ENCODE measurements at places on chromosomes 12 and 14.

DNA sequence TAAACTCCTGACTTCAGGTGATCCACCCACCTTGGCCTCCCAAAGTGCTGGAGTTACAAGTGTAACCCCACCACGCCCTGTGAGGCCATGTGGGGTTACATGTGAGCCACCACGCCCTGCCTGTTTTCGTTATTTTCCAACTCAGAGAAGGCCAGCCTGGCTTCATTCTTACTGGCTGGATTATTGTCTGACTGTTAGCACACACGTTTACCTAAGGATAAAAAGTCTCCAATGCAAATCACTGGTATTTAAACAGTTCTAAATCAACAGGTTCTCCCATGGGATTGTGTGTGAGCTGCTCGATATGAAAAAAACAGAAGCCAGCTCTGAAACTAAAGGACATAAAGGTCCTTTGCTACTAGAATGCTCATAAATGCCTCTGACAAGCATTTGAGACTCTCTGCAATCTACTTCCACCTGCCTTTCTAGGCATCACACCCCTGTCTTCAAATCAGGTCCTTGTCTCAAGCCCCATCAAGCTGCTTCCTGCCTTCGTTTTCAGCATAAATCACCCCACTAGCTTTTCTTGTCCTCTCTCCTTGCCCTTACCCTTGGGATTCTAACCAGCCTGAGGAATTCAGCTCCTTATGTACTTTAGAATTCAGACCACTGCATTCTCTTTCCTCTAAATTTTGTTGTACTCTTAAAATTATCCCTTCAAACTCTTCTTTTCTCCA lies 265.0 kb downstream of the DUSP6 start:
- no peak for DNase-seq

DNA sequence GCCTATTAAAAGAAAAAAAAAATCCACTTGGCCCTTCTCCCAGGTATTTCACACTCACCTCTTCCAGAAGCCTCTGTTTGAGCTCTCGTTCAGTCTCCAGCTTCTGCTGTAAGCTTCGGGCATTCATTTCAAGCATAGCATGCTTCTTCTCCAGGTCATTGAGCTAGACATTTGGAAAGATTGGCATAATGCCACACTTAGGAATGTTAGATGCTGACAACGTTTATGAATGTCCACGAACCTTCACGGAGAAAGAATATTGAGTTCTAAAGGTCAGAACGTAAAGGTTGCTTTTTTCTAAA lies 60.5 kb downstream of the PRKAB1 start:
- no peak for DNase-seq

DNA sequence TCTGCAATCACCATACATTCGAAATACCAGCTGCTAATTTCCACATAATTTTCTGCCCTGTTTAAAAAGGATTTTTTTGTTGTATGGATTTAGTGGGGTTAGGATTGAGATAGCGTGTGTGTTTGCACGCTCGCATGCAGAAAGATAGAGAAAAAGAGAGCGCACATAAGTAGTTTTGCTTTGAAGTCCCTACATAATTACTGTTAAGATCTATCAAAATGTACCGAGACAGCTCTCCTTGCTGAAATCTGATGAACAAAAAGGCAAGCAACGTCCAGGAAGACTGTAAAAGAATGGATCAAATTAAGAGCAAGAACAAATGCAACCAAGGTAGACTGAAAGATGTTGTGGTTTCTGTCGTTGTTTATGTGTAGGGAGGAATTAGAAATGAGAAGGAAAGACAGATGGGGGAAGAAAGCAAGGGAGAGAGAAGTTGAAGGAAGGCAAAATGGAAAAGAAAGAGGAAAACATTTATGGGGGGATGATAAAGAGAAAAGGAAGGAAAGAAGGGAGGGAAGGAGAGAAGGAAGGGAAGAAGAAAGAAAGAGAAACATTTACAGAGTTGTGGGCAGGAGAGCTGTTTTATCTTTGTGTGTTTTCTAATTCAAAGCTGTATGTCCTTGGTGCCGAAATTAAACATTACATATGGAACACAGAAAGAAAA lies 522.3 kb downstream of the MED13L start:
- DNase-seq = no peak

DNA sequence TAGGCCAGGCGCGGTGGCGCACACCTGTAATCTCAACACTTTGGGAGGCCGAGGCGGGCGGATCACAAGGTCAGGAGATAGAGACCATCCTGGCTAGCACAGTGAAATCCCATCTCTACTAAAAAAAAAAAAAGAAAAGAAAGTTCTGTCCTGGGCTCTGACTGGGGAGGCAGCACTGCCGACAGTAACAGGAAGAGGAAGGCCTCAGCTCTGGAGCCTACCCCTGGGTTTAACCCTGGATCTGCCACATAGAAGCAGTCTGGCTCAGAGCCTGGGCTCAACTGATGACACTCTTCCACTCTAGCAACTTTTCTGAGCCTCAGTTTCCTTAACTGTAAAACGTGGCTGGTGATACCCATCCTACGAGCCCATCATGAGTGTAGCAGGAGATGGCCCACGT lies 60.5 kb downstream of the ACTN1 start:
- DNase-seq = no peak

- DNase-seq = no peak
Measured at GRCh38 chr12:18868717-18869116, 130.8 kb downstream of the CAPZA3 start.

DNA sequence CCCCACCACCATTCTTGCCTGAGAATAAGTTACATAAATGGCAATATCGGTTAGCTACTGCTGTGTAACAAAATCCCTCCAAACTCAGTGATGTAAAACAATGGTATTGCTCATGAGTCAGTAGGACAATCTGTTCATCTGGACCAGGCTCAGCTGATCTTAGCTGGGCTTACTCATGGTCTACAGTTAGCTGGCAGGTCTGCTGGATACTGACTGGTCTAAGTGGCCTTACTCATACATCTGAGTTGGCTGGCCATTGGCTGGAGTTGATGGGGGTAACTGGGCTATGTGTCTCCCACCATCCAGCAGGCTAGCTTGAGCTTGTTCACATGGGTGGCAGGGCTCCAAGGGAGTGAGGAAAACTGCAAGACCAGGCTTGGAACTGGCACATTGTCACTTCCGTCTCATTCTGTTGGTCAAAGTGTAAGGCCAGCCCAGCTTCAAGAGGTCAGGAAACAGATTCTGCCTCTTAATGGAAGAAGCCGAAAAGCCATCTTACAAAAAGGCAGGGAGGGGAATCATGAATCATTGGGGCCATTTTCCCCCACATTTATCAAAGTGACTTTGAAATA lies 56.7 kb upstream of the CHGA start:
- DNase-seq = no peak

DNA sequence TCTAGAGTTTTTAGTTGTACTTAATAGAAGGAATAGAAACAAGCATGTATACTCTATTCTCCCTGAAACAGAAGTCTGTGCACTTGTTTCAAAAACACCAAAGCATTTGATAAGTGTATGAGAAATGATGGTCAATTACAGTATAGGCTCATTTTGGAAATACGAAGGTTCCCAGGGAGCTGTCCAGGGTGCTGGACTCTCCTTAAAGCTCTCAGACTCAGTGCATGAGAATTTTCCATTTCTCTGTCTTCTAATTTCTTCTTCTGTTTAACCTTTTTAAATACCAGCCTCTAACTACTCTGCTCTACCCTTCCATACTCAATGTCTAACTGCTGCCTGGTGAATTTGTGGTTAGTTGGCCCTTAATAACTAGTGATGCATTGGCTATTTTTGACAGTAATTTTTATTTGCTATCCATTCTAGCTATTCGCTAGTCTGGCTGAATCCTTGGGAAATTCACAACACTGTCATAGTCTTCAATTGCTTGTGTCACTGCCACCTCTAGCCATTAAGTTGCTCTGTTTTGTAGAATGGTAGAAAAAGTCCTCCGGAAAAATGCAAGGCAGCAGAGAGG lies 229.2 kb downstream of the NRXN3 start:
- DNase-seq = peak; percentile 46

DNA sequence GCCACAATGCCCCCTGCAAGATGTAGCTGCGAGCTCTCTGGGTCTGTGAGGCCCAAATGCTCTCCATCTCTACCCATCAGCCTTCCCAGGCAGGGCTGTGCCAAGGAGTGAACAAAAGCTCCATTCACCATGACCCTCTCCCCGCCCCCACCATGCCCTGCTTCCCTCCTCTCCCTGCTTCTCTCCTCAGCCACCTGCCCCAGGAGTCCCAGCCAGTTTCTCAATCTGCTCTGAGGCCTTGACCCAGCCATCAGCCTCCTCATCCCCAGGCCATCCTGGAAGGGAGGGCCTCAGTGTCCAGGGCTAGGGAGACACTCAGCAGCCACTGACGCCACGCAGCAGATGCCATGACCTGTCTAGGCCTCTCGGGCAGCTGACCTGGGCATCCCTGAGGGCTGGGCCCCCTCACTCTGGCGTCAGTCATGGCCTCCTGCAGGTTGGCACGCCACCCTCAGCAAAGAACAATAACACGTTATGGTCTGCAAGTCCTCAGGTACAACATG lies 8.5 kb upstream of the KRT5 start:
- peak; percentile 37 for DNase-seq

GRCh38 chr12:29396774-29397173 lies 15.8 kb upstream of the ERGIC2 start:
- DNase-seq = no peak

DNA sequence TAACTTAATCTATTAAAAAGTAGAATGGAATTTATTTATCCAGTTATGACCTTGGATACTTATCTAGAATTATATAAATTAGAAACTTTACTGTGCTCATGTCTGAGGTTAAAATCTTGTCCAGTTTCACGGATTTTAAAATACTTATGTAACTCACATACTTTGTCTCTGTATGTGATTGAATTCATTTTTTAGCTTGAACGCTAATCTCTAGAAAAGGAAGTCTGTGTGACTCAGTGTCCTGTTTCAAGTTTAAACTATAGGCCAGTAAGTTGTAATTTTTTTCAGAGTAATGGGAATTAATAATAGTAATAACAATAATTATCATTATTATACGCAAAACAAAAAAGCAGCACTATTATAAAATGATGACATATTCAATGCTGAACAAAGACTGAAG lies 168.6 kb downstream of the CPNE8 start:
- DNase-seq = no peak

DNA sequence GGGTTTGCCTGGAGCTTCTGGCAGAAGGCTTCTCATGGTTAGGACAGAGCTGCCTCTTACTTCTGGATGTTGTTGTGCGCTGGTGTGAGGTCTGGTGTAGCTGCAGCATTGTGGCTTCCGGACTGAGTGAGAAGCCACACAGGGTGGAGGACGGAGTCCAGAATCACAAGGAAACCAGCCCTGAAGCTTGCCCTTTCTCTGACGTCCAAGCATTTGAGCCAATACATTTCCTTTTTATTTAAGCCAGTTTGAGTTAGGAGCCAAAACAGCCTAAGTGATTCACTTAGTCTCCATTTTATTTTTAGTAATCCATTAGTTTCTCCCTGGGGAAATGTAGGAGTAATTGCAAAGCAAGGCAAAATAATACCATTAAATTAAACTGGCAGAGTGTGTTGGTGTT lies 402.4 kb upstream of the RGS6 start:
- DNase-seq = peak; percentile 52

DNA sequence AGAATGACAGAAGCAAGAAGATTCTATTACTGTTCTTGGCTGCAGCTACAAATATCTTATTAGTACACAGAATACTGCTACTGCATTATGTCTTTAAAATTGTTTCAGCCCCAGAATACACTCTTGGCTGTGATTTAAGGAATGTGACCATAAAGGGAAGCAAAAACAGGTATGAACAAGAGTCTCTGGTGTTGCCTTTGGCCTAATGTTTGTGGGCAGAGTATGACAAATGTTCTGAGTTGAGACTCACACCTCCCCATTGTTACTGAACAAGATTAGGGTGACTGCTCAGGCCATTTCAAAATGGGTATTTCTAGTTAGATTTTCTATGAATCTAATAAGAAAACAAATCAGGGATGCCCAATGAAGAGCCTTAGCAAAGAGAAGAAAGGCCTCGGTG lies 28.5 kb downstream of the TTC6 start:
- no peak for DNase-seq

DNA sequence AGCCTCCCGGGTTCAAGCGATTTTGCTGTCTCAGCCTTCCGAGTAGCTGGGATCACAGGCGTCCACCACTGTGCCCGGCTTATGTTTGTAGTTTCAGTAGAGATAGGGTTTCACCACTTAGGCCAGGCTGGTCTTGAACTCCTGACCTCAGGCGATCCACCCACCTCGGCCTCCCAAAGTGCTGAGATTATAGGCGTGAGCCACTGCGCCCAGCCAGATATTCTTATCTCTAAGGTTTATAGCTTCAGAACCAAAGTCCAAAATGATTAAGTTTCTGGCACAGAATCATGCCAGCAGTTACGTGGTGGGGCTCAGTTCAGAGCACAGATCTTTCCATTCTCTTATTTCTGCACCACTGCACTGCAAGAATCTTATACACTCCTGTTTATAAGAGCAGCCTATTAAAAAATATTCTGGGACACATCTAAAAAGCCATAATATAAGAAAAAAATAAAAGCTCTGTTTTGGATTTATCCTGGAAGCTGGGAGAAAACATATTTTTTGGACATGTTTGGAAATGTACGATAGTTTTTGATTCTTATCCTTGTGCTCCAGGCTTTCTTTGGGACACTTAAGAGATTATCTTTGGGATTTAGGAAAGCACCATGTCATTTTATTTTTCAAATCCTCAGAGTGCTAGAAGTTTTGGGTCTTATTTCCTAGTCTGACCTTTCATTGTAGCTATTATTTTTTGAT lies 129.6 kb downstream of the LMNTD1 start:
- DNase-seq = no peak

- DNase-seq = no peak
Measured at GRCh38 chr12:6226679-6227051, 26.5 kb downstream of the CD9 start.

- DNase-seq = no peak
Measured at GRCh38 chr14:90678420-90678819, 137.8 kb downstream of the TTC7B start.

- no peak for DNase-seq
Measured at GRCh38 chr12:107584563-107584962, 101.0 kb upstream of the PWP1 start.

DNA sequence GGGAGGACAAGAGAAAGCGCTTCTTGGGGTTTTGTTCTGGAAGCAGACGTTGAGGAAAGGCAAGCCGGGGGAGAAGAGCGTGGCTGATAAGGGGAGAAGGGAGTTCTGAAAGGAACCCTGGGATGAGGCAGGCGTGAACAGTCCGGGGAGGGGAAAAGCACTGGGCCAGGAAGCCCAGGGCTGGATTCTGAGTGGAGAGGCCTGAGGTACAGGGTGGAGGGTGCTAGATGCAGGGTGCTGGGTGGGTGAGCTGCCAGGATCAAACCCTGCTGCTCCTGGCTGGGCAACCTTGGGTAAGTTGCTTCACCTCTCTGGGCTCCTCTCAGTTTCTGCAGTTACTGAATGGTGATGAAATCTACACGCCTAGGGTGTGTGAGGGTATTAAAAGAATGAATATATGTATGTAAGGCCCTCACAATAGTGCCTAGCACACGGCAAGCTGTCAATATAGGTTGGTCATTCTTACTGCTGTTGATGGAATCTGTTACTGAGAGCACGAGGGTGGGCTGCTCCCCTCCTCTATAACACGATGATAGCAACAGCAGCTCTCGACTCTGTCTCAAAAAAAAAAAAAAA lies 138.5 kb downstream of the RBM19 start:
- DNase-seq = no peak

GRCh38 chr14:65320661-65321308 lies 91.7 kb upstream of the FUT8 start:
- DNase-seq = no peak

DNA sequence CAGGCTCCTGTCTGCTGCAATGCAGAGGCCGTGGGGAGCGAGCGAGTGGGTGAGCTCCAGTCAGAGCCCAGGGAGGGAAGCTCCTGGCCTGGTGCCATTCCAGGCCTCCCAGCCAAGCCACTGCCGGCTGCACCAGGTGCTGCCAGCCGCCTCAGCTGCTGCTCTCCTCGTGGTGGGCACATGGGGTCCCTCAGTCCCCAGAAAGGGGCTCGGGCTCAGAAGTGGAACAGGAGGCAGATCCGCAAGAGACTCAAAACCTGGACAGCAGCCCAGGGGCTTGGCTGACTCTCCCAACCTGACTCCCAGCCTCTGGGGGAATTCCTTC lies 2.4 kb downstream of the ABCB9 start:
- no peak for DNase-seq

Data from right forelimb (tissue), 1 donor.